ENCODE measurements at places on chromosomes 4 and X. TPM values are rescaled to one million over a fixed set of nuclear protein-coding genes. Genes with fewer than 3 reads are reported as not detected.

DNA sequence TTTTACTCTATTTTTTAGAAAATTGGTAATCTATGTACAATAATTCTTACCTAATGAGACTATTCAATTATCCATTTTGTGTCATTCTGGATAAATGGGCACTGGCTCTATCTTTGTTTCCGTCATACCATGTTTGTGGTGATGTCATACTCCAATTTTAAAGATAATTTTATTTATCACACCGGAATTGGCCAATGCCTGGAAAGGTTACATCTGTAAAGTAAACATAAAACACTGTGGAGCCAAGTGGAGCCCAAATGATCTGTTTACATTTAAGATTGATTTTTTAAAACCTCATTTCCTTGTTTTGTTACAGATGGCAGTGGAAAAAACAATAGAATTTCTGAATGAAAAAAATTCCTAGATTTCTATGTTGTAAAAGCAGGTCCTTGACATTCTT is 120.2 kb upstream of the GPRIN3 start:
- DNase-seq: peak; percentile 12

DNA sequence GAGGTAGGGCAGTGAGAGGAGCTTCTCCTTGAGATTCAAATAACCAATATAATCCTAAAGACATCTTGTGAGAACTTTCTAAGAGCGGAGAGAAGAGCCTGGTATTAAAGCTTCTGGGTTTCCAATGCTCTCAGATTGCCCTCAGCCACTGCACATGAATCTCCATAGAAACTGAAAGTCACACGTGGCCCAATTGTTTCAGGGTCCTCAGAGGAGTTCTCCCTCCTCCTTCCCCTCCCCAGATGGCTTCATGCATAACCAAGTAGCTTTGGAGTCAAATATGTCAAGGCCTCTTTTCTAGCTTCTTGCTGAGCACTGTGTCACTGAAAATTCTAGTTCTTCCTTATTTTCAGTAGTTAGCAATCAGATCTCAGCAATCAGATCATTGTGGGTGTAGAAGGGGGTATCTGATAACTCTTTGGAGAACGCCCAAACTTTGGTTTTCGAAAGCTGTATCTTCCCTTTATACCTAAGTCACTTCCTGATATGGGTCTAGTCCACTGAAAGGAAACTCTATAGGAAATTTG is 2.2 kb downstream of the BTK start:
- DNase-seq: no peak

GRCh38 chr4:150033901-150034300 is 44.3 kb upstream of the DCLK2 start:
- peak; percentile 14 for DNase-seq

- no peak for DNase-seq
Observed at GRCh38 chr4:100083289-100083688, 107.0 kb downstream of the DDIT4L start.

DNA sequence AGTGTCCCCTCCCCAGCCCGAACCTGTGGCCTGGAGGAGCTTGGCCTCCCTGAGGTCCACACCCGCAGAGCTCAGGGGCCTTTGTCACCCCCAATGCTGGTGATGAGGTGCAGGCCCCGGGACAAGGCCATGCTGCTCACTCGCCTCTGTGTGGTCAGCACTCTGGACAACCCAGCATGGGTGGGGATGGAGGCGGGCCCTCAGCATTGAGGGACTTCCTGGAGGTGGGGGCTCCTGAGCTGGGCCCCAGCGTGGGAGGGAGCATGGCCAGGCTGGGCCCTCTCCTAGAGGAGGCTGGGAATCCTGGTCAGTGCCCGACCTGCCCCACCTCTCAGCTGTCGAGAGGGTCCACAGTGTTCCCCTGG is 30.6 kb downstream of the TACC3 start:
- DNase-seq: no peak

- DNase-seq: peak; percentile 65
Observed at GRCh38 chrX:104195489-104196084, 29.3 kb downstream of the FAM199X start.

DNA sequence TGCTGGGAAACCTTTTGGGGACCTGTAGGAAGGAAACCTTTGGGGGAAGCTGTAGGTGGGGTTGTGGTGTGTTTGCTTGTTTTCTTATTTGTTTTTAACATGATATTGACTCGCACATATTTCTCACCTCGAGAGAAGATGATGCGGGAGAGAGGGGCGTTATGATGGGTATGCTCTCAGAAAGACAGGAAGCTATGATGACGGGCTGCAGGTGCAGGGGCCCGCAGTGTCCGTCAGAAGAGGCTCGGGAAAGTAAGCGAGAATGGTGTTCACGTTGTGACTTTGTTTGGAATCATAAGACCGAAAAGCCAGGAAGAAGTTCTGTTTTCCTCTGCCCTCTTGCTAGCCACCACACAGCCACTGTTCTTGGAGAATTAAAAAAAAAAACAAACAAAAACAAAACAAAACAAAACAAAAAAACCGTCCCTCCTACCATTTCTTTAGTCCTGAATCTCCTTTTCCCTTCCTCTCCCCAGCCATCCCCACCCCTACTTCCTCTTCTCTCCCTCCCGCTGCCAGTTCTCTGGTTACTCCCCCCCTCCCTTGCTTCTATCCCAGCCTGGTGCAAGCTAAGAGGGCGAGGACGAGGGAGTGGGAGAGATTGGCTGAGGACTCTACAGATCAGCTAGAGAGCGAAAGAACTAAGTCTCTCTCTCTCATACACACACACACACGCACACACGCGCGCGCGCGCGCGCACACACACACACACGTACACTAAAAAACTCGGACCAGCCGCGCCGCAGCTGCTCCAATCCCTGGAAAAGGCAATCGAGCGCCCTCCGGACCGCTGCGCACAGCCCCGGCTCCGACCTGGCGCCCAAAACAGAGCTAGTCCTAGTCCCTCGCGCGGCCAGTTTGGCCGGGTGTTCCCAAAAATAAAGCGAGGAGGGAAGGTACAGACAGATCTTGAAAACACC is at the start of gene BMP3:
Gene BMP3, plus strand, starts transcription at position 648 of the 920 bp plus-strand sequence. CDS start 577 bp downstream, outside the sequence.
- no peak for DNase-seq

DNA sequence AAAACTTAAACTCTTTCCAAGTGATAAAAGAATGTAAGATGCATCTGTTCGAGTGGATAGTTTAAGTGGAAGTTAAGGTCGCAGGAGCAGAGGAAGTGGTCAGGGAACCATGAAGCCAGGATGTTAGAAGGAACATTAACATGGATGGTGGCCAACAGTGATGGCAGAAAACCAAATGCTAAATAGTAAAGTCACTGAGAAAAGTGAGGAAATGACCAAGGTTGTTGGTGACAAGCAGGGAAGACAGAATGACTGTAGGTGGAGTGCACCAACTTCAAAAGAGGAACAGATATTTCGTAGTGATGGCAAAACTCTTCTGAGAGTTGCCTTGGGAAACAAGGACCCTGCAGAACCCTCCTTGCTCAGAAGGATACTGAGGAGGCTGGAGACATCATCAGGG is 226.2 kb downstream of the PALLD start:
- no peak for DNase-seq

- no peak for DNase-seq
Observed at GRCh38 chr4:142035566-142035965, 399.2 kb downstream of the IL15 start.

DNA sequence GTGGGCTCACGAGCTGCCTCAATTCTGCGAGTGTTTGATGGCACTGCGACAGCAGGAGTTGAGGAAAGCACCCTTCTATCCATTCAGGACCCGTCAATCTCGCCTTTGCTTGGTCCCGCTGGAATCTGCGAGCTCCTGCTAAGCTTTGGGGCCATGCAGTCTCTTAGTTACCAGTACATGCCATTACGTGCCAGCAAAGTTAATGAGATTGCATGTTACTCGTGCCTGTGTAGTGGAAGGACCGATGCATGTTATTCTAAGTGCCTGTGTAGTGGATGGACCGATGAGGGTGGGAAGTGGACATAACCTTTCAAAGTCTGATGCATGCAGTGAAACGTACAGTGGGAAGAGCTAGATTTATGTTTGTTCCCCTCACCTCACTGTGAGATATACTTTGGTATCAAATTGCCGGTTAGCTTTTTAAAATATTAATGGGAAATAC is 569 bp downstream of the RPS3A start:
- peak; percentile 56 for DNase-seq

DNA sequence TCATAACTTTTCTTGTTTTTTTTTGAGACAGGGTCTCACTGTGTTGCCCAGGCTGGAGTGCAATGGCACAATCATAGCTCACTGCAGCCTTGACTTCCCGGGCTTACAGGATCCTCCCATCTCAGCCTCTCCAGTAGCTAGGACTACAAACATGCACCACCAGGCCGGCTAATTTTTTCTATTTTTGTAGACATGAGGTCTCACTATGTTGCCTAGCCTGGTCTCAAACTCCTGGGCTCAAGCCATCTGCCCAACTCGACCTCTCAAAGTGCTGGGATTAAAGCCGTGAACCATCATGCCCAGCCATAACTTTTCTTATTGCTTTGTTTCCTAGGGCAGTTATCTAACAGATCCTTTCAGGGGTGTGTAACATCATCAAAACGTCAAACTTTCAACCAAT is 11.8 kb downstream of the SEC24D start:
- no peak for DNase-seq

DNA sequence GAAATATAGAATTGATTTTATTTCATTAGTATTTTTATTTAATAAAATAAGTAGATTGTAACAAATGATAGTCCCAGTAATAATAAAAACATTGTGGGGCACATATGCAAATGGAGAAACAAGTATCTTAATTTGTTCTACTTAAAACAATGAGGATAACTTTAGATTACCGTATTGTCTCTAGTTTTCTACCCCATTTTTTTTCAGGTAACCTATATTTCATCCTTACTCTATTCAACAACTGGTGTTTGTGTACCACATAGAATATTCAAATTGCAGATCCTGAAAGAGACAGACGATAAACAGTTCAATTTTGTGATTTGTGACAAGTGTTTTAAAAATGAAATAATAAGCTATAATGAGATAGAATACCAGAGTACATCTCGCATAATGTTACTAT is 671.8 kb downstream of the GALNTL6 start:
- no peak for DNase-seq

DNA sequence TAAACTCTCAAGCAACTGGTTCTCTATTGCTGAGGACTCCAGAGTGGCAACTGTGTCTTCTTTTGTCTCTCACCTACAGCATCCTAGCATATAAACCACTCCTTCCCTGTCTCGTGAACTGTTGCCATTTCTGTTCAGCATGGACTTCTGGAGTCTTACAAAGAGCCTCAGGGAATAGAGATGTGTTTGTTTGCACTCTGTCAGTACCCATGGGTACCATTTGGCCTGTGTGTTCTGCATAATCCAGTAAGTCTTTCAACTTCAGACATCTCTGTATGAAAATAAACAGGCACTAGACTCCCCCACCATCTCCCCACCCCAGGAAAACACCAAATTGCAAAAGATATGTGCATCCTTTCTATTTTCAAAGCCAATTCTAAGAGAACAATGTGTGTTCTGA is 1351.6 kb upstream of the PABPC4L start:
- no peak for DNase-seq

GRCh38 chrX:135345107-135345589 is 35.9 kb downstream of the ETDC start:
- DNase-seq: peak; percentile 3

Gene SSX2B
- total RNA-seq: not detected

Gene CSN1S1
- not detected for total RNA-seq

Gene SSX4B
- not detected for total RNA-seq

Gene RASGEF1B
- total RNA-seq: 3.5 TPM
